Activated naive CD8-positive, alpha-beta T cell treated with anti-CD3 and anti-CD28 coated beads, Interleukin-2, amount 10 ng/mL, durations not matched to agents 7 days and 5 days (primary cell): ENCODE measurements at places on chromosomes 3 and 15. TPM values are rescaled to one million over a fixed set of nuclear protein-coding genes. Genes with fewer than 3 reads are reported as not detected.

The CORO2B gene
- not detected for total RNA-seq

The PLSCR5 gene
- total RNA-seq, result not detected

The RTF1 gene
- 38.1 TPM for total RNA-seq

The MLF1 gene
- 0.83 TPM for total RNA-seq

The MESP2 gene
- total RNA-seq, result not detected

The AADACL2 gene
- total RNA-seq, result not detected

The ANKRD63 gene
- 0.26 TPM for total RNA-seq

The DNAJC19 gene
- total RNA-seq, result 51.7 TPM

The GOLGA8R gene
- 28.2 TPM for total RNA-seq

The CCR3 gene
- 1.9 TPM for total RNA-seq

The KLHL6 gene
- total RNA-seq, result 36.9 TPM

The DUOX1 gene
- total RNA-seq, result not detected

The EPB42 gene
- total RNA-seq, result not detected

The DUOXA2 gene
- not detected for total RNA-seq

The ZDHHC19 gene
- not detected for total RNA-seq

- no peak for DNase-seq
These were observed 121.6 kb upstream of the GRM7 start for GRCh38 chr3:6739288-6739687.

DNA sequence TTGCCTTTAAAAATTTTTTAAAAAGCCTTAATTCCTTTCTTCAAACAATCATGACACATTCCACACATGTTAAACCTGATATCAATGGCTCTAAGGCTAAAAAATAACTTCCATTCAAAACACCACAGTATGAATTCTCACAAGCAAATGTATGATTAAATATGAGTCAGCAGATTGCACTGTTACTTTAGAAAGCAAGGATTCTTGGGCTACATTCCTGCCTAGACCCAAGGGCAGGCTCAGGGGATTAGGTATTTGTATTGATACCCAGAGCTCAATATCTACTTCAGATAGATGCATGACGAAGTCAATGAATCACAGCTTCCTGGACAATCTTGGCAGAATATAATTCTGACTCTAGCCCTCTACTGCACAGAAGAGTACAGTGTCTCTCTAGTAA, 65.7 kb downstream of the RARB start:
- DNase-seq, result no peak

DNA sequence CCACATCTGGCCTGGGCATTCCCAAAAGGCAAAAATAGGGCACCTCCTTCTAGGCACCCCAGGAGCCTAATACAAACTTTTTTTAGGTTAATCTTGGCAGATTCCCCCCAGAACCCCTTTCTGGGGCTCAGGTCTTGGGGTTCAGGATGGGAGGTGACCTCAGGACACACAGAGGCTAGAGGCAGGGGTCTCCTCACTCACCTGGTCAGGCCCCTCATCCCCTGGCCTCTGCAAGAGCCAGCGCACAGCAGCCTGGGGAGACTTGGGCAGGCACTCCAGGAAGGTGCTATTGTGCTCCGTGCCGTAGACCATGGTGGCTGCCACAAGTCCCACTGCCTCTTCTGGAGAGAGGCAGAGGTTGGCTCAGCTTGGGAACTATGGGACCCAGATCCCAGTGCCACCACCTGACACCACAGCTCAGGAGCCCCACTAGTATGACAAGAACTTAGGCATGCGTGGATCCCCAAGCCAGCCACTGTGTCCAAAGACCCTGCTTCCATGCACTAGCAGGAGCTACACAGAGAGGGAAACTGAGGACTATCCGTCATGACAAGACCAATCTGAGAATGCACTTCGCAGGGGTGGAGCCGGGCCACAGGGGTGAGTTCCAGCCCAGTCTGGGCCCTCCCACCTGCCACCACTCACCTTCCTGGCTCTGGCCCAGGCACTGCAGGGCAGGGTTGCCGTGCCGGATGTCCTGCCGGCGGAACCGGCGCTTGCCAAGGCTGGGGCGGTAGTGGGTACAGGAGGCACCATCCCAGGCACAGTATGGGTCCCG, 7.4 kb downstream of the SEMA3G start:
- DNase-seq, result no peak

DNA sequence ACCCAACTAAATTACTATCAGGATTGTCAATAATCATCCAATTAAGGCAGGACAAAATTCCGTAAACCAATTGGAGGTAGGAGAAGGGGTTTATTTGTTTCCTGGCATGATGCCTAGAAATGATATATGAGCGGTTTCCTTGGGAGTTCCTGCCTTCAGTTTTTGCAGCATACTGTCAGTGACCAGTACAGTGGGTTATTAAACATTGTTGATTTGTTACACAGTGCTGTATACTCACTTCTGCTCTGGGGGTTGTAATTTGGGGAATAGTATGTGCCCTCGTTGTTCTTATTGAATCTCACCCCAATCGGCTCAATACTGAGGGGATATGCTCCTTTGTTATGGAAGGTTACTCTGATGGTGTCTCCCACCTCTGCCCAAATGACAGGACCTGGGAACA, 22.2 kb downstream of the CP start:
- DNase-seq, result no peak

DNA sequence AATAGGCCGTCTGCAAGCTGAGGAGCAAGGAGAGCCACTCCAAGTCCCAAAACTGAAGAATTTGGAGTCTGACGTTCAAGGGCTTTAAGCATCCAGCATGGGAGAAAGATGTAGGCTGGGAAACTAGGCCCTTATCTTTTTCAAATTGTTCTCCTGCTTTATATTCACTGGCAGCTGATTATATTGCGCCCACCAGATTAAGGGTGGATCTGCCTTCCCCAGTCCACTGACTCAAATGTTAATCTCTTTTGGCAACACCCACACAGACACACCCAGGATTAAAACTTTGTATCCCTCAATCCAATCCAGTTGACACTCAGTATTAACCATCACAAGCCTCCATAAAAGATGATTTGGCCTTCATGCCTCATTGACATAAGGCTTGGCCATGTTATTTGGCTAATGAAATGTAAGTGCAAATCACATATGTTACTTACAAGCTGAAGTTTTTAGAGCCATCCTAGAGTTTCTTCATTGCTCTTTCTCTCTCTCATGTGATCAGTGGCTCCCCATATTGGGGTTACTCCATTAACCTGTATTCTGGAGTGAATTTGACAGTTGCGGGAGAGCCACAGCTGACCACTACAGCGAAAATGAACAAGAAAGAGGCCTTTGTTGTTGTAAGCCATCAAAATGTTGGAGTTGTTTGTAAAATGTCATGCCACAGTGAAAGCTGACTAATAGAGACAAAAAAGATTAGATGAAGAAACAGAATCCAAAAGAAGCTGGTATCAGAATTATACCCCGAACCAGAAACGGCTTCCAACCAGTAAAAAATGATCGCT, 61.7 kb downstream of the GBE1 start:
- no peak for DNase-seq

DNA sequence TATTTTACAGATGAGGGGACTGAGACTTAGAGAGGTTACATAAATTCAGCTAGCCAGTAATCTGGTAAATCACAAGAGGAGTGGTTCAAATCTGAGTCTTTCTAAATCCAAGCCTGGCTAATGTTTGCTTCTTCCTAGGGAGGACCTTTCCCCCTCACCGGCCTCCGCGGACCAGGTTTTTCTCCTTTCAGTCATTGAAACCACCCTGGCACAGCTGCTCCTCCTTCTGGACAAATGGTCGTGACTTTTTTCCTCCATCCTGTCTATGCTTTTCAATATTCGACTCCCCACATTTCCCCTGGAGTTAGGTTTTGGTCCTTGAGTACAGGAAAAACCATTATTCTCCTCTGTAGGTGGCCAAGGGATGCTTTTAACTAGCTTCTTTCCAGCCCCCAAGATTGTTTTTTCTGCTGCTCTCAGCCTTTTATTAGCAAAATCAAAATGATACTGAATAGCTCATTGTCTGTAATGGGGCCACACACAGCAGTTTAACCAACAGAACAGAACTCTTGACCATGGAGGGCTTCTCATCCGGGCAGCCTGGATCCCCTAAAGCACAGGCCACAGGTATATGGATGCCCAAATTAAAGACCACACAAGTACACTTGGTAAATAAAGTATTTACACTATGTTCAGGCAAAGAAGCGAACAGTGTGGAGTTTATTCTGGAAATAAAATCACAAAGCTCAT, 85.9 kb upstream of the KLHL25 start:
- no peak for DNase-seq

GRCh38 chr3:141511361-141511760, 24.5 kb downstream of the RASA2 start:
- DNase-seq, result no peak

DNA sequence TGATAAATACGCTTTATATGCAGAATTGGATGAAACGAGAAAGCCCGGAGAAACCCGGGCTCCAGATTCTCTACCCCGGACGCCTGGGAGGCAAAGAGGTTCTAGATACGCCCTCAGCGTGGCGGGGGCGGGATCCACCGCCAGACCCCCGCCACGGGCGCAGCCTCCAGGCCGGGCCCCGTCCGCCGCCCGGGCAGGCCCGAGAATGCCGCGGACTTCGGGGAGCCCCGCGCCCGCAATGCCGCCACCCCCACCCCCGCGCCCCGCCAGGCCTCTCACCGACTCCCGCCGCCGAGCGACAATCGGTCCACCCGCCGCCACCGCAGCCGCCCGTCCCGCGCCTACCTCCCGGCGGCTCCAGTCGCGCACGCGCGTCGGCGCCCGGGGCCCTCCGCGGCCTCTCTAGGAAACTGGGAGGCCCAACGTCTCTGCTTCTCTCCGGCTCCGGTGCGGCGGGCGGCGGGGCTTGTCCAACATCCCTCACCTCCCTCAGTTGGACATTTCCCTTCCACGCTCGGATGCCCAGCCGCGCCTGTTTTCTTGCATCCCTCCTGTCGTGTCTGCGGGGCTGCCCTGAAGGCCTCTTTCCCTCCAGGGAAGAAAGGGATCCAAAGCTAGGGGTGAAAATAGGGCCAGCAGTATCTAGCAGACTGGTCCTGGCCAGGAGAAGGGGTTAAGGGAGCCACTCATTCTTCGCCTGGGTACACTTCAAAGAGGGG, at the start of gene ZNF445:
ZNF445 (minus strand) TSS at position 359 of the 719 bp plus-strand sequence. CDS start 22,121 bp downstream, outside the sequence.
- DNase-seq, result peak; percentile 86

GRCh38 chr15:68345481-68345880, 67.9 kb downstream of the FEM1B start:
- no peak for DNase-seq

- no peak for DNase-seq
These were observed 42.1 kb downstream of the EEFSEC start for GRCh38 chr3:128195369-128195768.

GRCh38 chr15:66424963-66425612, 38.4 kb downstream of the MAP2K1 start:
- no peak for DNase-seq

GRCh38 chr15:60735559-60736047, 256.7 kb upstream of the ICE2 start:
- DNase-seq, result no peak

- no peak for DNase-seq
These were observed 26.3 kb downstream of the CDIN1 start for GRCh38 chr15:36605604-36606263.

DNA sequence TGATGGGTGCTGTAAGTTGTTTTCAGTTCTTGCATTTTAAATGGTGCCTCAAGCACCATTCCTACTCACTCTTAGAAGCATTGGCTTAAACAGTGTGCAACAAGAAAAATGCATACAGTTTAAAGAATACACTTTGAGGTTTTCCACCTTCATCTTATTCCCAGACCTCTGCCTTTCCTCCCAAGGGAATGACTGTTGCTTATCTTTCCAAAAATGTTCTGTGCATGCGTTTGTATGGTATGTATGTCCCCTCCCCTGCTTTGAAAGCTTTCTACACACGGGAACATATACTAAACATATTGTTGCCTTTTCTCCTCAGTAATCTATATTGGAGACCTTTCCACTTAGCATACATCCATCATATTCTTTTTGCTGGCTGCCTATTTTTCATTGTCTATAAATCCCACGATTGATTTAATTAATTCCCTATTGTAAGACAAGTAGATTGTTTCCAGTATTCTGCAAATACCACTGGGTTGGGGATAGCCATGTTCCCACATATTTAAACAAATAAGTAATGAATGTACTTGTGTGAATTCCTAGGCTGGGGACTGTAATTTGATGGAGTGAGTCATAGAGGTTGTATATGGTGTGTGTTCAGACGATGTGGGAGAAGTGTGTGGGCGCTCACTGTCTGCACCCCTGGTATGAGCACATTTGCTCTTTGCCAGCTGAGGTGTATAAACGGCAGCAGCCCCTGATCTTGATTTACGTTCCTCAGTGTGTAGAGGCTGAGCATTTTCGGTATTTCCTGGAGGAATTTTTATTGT, 5.8 kb downstream of the TRAK1 start:
- no peak for DNase-seq

DNA sequence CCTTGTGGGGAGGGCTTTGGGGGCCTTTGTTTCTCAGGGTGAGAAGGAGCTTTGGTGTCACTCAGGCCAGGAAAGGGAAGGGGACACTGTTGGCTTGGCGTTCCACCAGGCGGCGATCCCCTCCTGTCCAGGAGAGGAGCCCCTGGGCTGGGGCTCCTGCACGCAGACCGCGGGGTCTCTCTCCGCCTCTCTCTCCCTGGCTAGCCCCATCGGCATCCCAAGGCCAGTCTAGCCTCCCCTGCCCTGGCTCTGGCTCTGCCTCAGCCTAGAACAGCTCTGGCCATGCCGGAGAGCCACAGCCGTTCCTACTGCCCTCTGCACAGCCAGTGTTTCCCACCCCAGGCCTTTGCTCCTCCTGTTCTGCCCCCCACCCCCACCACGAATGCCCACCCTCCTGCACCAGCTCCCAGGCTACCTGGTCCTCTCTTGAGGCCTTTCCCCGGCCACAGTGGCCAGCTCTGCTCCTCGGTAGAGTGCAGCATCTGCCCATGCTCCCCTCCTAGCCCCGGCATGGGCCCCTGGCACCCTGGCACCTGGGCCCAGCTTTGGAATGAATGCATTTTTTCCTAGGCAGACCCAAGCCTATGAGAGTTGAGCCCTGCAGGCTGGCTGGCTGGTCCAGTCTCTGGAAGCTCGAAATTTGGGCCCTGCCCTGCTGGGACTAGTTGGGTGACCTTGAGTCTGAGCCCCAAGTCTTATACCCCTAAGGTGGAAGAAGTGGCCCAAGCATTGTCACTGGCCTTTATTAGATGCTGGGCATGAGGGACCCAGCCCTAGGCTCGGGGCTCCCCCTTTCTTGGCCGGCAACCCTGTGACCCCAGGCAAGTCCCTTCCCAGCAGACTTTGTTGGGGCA, 2.4 kb downstream of the PLXNA1 start:
- DNase-seq, result no peak

GRCh38 chr3:2908693-2909351, 201.4 kb downstream of the IL5RA start:
- no peak for DNase-seq

GRCh38 chr3:126952261-126952982, 30.5 kb upstream of the PLXNA1 start:
- DNase-seq, result no peak

GRCh38 chr3:65500398-65501306, 538.1 kb downstream of the MAGI1 start:
- no peak for DNase-seq

- DNase-seq, result no peak
These were observed 32.4 kb downstream of the CMC1 start for GRCh38 chr3:28273837-28274236.

GRCh38 chr15:66461917-66462316, 35.6 kb downstream of the SNAPC5 start:
- DNase-seq, result no peak

DNA sequence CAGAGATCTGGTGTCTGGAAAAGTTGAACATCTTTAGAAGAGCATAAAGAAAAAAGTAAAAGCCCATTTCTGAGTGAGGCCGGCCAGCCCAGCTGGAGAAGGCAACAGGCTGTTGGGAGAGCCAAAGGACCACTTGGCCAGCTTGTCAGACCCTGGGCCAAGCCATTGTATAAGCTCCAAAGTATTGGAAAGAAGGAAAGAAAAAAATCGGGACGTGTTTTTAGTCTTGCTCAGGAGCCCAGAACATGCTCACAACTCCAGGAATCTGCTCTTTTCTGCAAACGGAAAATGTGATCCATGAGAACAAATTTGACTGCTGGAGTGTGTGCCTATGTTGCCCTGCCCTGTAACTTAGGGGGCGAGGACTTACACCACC, 10.4 kb upstream of the CLPX start:
- no peak for DNase-seq
